ENCODE measurements at places on chromosomes 11 and 22.

DNA sequence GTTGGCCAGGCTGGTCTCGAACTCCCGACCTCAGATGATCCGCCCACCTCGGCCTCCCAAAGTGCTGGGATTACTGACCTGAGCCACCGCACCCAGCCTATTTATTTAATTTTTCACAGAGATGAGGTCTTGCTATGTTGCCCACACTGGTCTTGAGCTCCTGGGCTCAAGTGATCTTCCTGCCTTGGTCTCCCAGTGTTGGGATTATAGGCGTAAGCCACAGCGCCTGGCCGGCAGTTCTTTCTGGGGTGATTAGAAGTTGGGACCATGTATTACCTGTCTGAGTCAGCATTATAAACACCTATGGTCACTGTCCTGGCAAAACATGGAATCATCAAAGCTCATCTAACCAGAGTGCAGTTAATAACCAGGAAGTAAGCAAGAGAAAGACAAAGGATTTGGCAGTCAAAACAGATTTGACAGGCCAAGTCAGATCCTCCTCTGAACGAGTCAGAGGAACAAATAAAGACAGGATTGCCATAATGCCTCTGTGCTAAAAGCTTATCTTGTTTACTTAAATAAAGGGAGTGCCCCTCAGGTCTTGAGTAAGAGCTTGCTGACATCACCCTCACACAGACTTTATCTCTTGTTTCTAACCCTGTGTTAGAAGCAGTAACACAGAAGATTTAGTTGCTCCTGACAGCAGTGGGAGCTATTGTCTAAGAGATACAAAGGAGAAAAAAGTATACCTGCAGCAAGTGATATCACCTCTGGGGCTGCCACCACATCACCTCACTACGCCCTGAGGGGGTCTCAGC, 3.7 kb downstream of the SERPIND1 start:
- peak; percentile 63 for DNase-seq

- DNase-seq, result peak; percentile 12
Observed at GRCh38 chr22:23181721-23182308, 1.5 kb downstream of the BCR start.

DNA sequence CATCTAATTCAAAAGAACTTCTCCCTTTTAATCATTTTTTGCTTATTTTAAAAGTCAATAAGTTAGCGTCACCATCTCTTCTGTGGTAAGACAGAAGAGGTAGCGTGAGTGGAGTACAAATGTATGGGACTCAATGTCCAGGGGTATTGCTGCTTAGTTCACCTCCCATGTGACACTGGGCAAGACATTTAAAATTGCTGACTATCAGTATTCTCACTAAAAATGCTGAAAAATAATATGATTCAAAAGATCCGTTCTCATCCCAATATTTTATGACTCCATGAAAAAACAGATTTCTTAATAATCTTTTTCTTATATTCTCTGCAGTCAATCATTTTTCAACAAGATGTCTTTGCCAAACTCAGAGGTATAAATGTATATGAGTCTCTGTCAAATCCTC, 68.1 kb upstream of the LRRC4C start:
- no peak for DNase-seq

- no peak for DNase-seq
Observed at GRCh38 chr11:12854297-12854661, 154.8 kb upstream of the RASSF10 start.

- DNase-seq, result no peak
Observed at GRCh38 chr11:33696411-33696810, 4.2 kb downstream of the C11orf91 start.

DNA sequence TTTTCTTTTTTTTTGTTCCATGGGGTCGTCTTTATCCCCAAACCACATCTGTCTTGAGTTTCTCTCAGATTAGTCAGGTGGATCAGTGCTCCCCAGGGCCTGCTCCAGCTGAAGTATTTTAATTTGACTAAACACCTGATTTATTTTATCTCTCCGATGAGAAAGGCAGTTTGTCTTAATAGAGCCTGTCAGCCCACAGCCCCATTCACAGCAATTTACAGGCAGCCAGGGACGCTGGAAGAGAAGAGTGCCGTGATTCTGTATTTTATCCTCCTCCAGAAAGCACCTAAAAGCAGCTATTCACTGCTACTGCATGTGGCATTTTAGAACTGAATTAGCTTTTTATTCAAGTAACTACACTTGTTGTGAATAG, 164.5 kb downstream of the SOX6 start:
- DNase-seq, result no peak

DNA sequence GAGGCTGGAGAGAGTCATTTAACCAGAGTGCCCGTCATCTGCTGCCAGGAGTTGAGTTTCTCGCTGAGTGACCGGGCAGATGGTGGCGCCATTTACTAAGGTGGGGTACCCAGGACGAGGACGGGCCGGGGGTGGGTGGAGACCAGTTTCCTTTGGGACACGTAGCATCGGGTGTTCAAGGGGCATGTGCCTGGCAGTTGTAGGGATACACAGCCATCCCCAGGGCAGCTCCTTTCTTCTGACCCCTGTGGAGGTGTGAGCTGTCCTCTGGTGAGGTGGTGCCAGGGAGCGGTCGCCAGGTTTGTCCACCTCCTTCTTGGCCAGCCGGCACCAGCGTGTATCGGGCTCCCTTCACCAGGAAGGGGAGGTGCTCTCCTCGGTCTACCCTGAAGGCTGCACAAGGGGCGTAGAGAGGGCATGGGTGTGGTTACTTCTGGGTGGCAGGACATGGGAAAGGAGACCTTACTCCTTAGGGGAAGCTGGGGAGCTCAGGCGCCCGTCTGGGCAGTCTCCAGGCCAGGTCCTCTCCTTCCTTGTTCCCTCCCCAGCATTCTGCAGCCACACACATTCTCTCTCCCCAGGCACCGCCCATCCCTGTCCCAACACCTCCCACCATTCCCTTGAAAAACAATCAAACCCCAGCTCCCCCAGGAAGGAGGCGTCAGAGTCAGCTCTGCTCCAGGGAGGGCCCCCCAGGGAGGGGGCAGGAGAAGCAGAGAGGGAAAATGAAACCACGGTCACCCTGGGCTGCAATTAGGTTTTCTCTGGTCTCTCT, 10.3 kb upstream of the MB start:
- DNase-seq, result peak; percentile 60

DNA sequence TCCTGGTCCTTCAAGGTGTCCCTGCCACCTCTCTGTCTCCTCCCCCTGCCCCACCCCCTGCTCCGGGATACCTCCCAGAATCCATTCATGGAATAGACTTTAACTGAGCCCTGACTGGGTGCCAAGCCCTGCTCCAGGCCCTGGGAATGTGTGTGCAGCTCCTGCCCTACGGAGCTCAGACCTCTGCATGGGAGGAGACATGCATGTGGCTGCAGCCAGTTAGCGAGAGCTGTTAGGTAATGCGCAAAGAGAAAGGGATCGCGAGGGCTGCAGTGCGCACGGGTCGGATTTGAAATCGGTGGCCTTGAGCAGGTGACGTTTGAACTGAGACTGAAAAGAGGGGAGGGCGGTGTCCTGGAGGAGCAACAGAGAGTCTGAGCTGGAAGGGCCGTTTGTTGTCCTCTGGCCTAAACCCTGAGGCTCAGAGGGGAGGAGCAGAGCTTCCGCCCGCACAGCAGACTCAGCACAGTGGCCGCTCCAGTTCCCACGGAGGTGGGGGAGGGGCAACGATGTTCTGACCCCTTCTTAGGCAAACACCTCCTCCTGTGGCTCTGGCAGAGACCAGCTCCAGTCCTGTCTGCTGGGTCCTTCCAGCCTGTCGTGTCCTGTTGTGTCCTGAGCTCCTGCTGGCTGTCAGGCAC, 19.8 kb upstream of the LRRC10B start:
- no peak for DNase-seq

DNA sequence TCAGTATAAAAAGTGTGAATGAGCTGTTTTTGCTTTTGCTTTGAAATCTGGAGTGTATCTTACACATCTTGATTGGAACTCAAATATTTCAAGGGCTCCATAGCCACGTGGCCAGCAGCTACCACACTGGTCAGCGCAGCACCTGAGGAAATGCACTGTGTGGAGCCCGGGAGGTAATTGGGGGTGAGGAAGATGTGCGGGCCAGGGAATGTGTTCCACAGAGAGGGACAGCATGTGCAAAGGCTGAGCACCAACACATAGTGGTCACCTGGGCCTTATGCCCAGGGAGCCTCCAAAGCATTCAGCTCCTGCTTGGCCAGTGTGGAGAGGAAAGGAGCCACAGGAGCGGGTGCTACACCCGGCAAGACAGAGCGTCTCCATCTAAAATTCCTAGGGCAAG, 20.8 kb downstream of the RELT start:
- DNase-seq, result no peak

- DNase-seq, result no peak
Observed at GRCh38 chr11:64058494-64058893, 22.8 kb downstream of the FLRT1 start.

- no peak for DNase-seq
Observed at GRCh38 chr11:113546757-113547507, 71.7 kb upstream of the DRD2 start.

DNA sequence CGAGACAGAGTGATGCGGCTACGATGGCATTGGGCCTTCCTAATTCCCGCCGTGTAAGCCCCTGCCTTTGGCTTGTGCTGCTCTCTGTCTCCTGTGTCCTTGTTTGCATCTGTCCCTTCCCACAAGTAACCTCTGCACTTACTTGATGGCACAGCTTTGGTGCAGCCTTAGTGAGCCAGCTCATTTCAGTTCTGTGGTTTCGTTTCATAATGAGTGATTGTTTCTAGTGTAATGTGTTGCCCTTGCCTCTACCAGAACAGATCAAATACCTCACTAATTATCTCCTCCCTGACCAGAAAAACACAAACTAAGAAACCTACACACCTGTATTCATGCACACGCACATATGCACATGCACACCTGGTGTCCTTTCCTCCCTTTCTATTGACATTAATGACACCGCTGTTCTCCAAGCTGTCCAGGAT, 58.8 kb downstream of the GRK3 start:
- no peak for DNase-seq

GRCh38 chr11:70646272-70647049, 248.1 kb downstream of the CTTN start:
- no peak for DNase-seq

GRCh38 chr11:32121012-32121411, 30.1 kb downstream of the RCN1 start:
- DNase-seq, result no peak

DNA sequence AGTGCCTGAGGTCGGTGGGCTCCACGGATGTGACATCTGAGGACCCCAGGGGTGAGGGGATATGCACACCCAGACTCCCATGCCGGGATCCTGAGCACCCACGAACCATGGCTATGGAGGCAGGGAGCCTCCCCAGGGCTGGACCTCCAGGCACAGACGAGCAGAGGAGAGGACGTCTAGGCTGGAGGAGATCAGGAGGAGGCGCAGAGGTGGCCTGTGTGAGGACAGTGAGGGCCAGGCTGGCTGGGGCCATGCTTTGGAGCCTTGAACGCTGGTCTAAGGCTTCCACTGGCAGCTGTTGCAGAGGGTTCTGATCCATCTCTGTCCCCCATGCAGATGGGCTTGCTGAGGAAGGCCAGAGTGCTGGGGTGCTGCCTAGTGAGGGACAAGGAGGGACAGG, 29.0 kb downstream of the FGF4 start:
- no peak for DNase-seq

GRCh38 chr11:133956650-133957633, at the start of gene IGSF9B:
IGSF9B (minus strand) TSS chr11:133956968; CDS start chr11:133956754, 214 bp downstream.
- DNase-seq, result no peak

DNA sequence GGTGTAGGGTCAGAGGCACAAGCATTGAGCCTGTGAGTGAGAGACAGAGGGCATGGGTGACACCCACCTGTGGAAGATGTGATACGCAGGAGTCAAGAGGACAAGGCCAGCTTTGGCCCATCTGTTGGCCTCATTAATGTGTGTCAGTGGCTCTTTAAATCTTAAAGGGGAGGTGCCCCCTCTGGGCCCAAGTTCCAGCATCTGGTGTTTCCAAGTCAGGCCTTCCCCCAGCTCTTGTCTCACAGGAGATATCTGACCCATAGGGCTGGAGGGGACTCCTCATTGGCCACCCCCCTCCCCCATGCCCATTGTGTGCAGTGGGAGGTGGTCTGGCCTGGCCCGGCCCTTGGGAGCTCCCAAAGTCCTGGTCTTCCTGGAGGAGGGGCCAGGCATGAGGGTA, 8.9 kb downstream of the KCNK7 start:
- DNase-seq, result peak; percentile 54

- DNase-seq, result no peak
Observed at GRCh38 chr11:124872741-124873140, 7.5 kb downstream of the ROBO3 start.

DNA sequence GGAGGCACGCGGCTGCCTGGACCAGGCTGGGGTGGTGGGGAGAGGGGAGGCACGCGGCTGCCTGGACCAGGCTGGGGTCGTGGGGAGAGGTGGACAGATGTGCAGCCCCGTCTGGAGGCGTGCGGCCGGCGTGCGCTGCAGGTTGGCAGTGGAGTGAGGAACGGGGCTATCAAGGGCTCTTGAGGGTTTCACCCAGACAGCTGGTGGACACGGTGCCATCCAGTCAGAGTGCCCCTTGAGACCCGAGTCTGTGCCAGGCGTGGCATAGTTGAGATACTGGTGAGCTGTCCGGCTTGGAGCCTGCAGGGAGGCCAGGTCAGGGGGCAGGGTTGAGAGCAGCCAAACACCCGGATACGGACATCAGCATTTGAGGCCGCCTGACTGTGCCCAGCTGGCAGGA, 1.5 kb upstream of the GRAMD4 start:
- DNase-seq, result no peak

- no peak for DNase-seq
Observed at GRCh38 chr22:47623763-47624148, 861.3 kb downstream of the TBC1D22A start.

- DNase-seq, result no peak
Observed at GRCh38 chr22:37892566-37893335, 13.3 kb upstream of the MICALL1 start.

GRCh38 chr22:21001601-21002325, at the start of gene THAP7:
THAP7 (minus strand) TSS chr22:21002118; CDS start chr22:21001911, 207 bp downstream.
- peak; percentile 96 for DNase-seq

DNA sequence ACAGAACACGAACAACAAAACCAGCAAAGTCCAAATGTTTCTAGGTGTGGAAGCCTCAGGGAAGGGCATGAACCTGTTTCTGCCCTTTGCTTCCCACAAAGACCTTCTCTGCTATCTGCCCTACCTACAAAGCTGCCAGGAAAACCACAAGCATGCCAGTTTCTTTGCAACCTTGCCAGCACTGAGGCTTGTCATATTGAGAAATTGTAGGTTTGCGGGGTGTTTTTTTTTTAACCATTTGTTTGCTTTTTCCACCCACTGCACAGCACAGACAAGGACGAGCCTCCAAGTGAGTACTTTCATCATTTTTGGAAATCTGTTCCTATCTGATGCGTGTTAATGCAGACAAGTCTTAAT, 12.8 kb downstream of the PARVG start:
- no peak for DNase-seq

GRCh38 chr11:63564056-63564774, 1.0 kb upstream of the PLAAT2 start:
- DNase-seq, result no peak

Measured in inflammatory macrophage (primary cell).